NCI-H1417 (cell line): ENCODE measurements at places on chromosomes 13 and 19.
A peak's percentile ranks its signal among the peaks of the same experiment; 100 is the strongest.

- DNase-seq = no peak
Observed at GRCh38 chr19:3964256-3965194, 6.4 kb downstream of the DAPK3 start.

DNA sequence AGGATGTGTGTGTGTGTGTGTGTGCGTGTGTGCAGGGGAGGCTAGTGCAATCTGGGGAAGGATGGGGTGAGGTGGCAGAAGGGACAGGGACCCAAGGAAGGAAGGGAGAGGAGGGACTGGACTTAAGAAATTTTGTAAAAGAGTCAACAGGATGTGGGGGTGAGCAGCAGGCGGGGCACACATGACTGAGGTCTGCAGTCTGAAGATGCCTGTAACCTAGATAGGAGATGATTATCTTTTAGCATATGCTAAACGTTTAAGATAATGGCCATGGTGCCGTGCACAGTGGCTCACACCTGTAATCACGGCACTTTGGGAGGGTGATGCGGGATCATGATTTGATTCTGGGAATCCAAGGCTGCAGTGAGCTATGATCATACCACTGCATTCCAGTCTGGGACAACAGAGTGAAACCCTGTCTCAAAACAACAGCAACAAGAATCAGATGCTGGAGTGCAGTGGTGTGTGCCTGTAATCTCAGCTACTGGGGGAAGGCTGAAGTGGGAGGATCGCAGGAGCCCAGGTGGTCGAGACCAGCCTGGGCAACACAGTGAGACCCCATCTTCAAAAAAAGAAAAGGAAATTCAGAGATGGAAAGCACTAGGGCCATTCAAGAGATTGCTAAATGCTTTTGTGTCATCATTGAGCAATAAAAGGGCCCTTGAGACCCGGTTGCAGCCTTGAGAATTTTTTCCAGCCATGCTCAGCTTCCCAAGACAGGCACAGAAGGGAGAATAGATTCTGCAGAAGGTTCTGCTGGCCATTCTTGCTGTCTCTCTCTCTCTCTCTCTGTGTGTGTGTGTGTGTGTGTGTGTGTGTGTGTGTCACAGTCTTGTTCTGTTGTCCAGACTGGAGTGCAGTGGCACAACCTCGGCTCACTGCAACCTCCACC is 3.8 kb upstream of the ZNF414 start:
- DNase-seq = no peak

DNA sequence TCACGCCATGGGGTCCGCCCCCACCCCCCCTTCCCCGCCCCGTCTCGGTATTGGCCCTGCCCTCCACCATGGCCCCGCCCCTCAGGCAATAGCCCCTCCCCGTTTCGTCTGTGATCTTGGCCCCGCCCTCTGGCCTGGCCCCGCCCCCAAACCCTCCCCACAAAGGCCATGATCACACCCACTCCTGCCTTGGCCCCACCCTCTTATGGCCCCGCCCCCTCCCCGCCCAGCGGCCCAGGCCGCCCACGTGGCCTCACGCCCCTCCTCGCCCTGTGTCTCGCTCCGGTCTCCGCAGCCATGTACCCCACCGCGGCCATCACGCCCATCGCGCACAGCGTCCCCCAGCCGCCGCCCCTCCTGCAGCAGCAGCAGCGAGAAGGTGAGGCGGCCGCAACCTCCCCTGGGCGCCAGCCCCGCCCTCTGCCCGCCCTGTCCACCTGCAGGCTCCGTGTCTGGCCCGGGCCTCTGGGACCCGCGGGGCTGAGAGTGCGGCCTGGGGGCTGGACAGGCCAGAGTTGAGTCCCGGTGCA is 61.3 kb downstream of the CELF5 start:
- peak; percentile 53 for DNase-seq

- DNase-seq = no peak
Observed at GRCh38 chr13:33172400-33172799, 113.2 kb downstream of the STARD13 start.

DNA sequence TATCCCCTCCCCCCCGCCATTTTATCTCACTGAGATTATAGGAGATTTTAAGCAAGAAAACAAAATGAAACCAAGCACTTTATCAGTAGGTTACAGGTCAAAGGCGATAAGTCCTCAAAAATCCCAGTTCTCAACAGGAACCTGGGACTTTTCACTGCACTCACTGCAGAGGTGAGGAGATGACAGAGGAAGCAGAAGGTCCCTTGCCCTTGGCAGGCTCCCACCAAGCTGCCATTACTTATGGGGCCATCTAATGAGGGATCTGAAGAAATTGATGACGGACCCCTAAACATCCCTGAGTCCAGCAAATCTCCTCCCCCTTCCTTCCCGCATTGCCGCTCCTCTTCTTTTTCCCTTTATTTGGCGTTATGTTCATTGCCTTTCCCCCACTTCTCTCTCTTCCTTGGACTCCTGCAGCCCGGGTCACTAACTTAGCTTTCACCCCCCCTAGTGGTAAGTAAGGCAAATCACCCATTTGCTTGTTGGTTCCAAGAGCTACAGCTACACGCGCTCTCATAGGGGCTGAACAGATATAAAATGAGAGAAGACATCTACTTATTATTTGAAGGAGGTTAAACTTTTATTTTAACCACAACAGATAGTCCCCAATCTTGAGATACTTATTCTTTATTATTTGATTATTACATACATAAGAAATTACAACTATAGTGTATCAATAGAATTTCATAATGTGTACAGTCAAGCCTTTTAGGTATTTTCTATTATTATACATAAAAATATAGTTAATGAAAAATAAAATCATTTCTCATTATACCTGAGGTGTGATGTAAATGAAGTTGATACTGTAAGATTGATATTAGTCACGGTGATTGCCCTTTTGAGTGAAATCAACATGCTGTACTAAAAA is 52.0 kb upstream of the ARGLU1 start:
- peak; percentile 78 for DNase-seq
